Stimulated activated CD4-positive, alpha-beta T cell treated with anti-CD3 and anti-CD28 coated beads, TNF-alpha, amount 100 ng/mL, for 1 hour (primary cell): ENCODE measurements at places on chromosomes 3 and 15.

GRCh38 chr3:13587442-13587841 lies 38.5 kb downstream of the FBLN2 start:
- DNase-seq, result no peak

DNA sequence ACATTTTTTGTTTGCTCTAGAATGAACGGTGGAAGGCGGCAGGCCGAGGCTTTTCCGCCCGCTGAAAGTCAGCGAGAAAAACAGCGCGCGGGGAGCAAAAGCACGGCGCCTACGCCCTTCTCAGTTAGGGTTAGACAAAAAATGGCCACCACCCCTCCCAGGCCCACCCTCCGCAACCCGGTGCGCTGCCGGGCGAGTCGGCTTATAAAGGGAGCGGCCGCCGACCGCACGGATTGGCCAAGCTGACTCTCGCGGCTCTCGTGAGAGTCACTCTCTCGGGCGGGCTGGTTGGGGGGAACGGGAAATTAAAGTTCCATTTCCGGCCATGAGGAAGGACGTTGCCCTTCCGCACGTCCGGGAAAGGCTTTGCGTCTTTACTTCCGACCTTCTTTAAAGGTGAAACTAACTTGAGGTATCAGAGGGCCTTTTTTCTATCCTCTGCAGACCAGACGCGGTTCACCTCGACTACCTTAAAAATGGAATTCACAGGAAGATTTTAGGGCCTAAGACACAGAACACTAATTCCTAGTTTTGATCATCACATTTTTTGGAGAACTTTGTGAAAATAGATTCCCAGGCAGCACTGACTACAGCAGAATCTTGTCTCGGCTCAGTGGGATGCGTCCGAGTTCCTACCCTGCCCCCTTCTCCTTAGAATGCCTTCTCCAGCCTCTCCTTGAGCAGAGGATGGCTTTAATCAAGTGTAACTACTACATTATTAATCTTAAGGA lies at the start of gene TERC:
Gene TERC (minus strand): TSS at position 179 of the 731 bp plus-strand sequence.
- DNase-seq, result peak; percentile 87

DNA sequence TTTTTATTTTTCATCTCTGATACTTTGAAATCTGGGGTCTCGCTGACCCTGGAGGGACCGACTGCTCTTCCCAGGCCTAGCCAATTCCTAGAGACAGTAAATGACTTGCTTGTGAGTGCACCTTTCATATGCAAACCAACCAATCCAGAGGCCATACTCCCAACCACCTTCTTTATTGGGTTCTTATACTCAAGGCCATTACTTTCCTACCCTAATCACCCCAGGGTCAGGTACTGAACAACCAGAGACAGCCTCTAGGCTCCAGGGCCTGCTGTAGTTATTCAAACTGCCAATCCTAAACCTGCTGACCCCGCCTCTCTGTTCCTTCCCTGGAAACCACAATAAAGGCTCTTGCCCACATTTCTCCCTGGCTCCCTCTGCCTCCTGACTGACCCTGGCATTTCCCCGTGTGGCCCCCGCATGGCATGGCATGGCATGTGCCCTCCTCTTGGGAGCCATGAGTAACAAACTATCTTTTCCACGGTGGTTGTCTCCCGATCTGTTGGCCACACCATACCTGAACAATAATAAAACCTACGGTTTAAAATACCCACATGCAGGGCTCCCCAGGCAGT lies 42.9 kb downstream of the ADCY5 start:
- no peak for DNase-seq

DNA sequence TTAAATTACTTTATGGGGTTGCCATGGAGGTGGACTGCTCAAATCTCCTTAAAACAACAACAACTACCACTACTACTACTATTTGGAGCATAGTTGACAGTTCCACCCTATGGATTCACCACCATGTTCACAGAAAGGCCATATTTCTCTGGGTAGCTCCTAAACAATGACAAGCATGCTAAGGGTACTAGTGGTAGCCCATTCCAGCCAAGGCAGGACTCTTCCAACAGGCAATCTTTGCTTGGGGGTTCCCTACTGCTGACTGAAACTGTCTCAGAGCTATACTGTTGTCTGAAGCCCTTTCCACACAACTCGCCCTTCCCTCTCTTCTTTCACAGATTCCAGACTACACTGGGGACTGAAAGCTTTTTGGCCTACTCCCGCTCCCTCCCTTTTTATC lies 68.9 kb downstream of the CYP19A1 start:
- no peak for DNase-seq

DNA sequence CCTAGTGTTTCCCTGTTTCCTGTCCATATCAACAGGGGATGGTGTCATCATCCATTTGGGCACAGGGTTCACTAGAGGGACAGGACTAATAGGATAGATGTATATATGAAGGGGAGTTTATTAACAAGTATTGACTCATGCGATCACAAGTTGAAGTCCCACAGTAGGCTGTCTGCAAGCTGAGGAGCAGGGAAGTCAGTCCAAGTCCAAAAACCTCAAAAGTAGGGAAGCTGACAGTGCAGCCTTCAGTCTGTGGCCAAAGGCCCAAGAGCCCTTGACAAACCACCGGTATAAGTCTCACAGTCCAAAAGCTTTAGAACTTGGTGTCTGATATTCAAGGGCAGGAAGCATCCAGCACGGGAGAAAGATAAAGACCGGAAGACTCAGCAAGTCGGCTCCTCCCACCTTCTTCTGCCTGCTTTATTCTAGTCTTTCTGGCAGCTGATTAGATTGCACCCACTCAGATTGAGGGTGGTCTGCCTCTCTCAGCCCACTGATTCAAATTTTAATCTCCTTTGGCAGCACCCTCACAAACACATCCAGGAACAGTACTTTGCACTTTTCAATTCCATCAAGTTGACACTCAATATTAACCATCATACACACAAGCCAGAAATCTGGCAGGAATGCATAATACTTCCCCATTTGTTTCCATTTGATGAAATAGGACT lies 43.4 kb downstream of the CD200 start:
- DNase-seq, result no peak
